ENCODE measurements at places on chromosomes 13 and 19.

DNA sequence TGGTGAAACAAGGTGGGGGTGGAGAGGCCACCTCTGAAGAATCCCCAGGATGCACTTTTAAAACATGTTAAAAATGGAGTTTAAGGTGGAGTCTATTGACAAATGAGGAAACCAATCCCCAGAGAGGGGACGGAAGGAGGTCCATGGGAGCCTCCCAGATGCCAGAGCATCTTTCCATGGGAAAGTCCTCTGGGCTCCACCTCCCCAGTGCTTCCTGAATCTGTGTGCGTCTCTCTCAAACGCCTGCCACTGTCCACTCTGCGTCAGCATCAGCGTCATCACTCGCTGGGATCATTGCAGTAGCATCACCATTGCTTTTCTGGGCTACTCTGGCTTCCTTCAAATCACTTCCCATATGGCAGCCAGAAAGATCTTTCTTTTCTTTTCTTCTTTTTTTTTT is 6.2 kb downstream of the GPR4 start:
- peak; percentile 44 for DNase-seq

DNA sequence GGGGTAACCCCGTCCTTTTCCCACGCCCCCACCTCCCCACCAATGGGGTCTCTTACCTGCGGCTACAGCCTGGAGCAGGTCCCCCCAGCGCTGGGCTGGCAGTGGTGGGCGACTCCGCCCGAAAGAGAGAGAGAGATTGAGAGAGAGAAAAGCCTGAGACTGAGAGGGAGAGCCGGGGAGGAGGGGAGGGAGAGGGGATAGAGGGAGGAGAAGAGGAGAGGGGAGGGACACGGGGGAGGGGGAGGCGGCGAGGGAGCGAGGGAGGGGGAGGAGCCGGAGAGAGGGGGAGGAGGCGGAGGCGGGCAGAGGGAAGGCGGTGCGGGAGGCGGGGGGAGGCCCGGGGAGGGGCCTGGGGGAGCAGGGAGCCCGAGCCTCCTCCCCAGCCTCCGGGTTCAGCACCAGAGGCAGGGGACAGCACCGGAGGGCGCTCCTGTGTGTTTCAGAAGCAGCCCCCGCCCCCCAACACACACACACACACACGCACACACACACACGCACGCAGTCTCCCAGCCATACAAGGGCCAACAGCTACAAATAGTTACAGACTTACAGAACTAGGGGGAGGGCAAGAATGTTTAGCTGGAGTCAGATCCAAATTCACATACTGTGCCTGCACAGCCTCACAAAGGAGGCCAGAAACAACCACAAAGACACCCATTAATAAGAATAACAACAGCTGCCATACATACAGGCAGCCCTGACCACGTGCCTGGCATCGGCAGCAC is at the start of gene SLC8A2:
Gene SLC8A2, minus strand, starts transcription at position 161 of the 725 bp plus-strand sequence. CDS start 5,490 bp downstream, outside the sequence.
- DNase-seq = peak; percentile 81

DNA sequence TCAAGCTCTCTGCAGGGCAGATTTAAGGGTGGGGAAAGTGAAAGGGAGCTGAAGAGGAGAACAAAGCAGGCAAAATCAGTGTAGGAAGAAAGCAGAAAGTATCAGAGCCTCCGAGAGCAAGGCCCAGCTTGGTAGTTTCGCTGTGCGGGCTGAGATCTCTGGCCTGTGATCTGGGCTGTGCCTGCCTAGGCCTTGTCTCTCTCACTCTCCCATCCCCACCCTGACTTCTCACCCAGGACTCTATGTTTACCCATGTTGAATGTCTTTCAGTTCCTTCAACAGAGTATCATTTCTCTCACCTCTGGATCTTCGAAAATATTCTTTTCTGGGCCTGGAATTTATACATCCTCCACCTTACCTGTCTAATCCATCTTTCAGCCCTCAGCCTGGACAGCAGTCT is 391.3 kb downstream of the FOXO1 start:
- DNase-seq = no peak

- no peak for DNase-seq
Measured at GRCh38 chr13:48264058-48264457, 31.1 kb downstream of the ITM2B start.

DNA sequence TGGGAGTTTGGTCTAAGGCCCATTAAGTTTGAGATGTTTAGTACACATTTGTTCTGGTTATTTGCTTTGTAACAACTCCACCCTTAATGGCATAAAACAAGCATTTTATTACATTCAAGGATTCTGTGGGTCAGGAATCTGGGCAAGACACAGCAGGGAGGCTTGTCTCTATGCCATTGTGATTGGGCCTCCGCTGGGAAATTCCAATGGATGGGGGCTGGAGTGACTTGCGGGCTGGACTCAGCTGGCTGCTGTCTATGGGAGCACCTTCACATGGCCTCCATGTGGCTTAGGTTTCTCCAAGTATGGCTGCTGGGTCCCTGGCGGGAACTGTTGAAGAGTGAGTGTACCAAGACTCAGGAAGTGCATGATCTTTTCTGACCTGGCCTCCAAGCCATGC is 159.0 kb downstream of the PAN3 start:
- no peak for DNase-seq

DNA sequence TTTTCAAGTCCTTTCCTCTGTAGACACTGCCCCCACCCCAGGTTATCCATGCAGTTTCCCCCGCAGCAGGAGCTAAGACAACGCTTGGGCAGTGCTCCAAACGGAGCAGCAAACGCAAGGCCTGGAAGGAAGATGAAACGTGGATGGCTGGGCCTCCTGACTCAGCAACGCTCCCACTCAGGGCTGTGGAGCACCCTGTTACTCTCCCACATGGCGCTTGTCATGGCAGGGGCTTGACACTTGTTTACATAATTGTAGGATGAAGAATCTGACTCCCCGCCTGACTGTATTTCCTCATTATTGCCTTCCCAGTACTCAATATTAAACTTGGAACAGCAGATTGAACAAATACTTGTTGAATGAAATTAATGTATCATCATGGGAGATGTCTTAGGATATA is 799 bp upstream of the C1QTNF9B start:
- DNase-seq = peak; percentile 94

DNA sequence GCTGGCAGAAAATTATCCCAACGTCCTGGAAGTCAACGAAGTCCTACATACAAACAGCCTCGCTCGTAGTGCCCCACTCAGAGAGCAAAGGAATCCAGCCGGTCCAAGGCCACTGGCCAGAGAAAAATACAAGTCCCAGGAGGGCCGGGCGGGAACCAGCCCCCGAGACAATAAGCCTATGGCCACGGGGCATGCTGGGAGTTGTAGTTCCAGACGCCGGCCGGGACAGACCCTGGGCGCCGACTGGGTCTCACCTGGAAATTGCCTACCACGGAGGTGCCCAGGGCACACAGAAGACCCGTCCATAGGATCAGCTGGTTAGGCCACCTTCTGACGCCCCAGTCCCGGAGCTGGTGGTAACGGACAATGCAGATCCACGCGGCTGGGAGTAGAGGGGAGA is 5.4 kb downstream of the TMEM150B start:
- DNase-seq = peak; percentile 28

DNA sequence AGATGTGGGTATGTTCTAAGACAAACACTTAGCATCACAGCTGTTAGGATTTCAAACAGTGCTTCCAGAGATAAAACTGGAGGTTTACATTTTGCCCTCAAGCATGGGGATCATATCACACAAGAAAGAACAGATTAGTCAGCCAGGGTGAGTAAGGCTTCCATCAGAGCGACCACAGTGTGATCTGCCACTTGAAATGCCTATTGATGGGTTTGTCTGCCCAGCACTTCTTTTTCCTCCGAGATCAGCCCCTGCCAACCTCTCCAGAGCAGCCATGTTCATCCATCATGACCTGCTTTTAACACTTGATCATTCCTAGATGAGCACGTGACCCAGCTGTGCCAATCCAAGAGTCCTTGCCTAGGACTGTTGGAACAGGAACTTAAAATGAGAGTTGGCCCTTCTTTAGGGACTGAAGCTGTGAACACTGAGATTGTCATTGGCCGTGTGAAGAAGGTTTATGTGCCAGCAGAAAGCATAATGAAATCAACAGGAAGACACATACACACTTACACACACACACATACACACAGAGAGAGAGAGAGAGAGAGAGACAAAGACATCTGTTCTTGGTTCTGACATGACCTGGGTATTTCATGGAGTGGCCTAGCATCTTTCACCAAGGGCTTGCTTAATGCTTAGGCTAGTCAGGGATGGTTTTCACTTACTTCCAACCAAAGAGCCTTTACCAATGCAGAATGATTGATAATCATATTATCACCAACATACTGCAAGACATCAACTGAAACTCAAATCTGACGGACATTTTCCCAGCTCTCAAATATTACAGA is 5.2 kb upstream of the CEBPG start:
- DNase-seq = peak; percentile 6

- DNase-seq = peak; percentile 97
Measured at GRCh38 chr19:850221-850978, 1.7 kb upstream of the ELANE start.

- no peak for DNase-seq
Measured at GRCh38 chr19:16585094-16585801, 13.0 kb upstream of the SLC35E1 start.

DNA sequence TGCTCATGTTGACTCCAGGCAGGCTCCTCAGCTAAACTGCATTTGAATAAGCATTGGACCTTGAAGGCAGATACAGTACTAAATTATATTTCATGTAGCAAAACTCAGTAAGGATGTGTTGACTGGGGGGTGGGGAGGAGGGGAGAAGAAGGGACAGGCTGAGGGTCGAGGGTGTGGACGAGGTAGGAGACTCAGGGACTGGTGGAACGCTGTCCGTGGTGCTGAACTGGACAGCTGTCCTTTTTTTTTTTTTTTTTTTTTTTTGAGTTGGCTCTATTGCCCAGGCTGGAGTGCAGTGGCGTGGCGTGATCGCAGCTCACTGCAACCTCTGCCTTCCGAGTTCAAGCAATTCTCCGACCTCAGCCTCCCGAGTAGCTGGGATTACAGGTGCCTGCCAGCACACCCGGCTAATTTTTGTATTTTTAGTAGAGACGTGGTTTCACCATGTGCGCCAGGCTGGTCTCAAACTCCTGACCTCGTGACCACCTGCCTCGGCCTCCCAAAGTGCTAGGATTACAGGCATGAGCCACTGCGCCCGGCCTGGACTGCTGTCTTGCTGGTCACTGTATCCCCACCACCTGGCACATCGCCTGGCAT is 33.2 kb upstream of the CASP14 start:
- peak; percentile 26 for DNase-seq

GRCh38 chr19:947707-948539 is 22.1 kb downstream of the ARID3A start:
- DNase-seq = no peak

DNA sequence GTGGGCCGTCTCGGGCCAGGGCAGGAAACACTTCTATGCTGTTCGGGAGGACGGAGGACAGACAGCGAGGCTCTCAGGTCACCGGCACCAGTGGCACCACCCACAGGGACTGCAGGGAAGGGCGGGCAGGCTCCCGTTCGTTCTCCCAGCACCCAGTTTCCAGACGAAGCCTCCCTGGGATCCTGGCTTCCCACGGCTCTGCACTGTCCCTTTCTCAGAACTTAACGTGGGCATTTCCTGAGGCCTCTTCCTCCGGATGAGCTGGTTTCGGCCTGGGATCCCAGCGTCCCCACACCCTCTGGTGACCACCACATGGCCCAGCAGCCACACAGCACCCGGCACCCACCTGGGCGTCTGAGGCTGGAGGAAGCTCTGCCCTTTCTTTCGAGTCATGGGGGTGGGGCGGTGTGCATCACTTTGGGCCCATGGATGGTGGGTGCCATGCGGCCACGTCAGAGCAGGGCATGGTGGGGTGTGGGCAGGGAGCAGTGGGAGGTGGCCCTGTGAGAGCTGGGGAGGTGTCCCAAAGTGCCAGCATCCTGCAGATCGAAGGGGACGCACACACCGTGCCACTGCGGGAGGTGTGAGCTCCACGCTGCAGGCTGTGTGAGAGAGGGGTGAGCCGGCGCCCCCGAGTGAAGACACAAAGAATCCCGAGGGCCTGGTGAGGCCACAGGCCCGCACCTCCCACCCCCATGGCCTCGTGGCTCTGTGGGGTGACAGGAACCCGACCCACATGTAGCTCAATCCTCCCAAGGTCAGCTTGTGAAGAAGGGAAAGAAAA is 38.7 kb upstream of the GRTP1 start:
- no peak for DNase-seq

DNA sequence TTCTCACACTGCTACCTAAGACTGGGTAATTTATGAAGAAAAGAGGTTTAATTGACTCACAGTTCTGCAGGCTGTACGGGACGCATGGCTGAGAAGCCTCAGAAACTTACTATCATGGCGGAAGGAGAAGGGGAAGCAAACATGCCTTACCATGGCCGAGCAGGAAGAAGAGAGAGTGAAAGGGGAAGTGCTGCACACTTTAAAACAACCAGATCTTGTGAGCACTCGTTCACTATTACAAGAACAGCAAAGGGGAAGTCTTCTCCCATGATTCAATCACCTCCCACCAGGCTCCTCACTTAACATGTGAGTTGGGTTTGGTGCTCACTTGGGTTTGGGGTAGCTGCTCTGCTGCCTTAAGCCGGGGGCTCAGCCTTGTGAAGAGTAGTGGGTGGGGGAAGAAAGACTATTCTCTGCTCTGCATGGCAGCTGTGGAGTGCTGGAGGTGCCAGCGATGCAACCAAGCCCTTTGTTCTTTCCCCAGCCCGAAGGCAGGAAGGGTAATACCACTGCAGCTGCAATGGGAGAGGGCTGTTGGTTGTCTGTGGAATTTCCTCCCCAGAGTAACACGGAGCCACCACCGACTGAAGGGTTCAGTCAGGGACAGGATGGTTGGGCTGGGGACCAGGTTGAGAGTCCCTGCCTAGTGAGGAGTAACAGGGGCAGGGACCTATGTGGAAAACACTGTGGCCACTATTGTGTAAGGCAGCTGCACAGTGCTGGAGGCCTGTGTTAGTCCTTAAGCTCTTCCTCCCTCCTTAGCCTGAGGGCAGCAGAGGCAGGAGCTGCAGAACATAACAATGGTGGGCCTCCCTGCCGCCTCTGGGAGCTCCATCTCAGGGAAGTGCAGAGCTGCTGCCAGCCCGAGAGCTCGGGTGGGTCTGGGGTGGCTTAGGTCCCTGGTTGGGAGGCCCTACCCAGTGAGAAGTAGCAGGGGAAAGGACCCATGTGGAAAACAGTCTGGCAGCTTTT is 1262.5 kb downstream of the EFNB2 start:
- no peak for DNase-seq

GRCh38 chr19:4823577-4823976 is 7.9 kb downstream of the TICAM1 start:
- DNase-seq = no peak

- DNase-seq = peak; percentile 97
Measured at GRCh38 chr13:19845758-19846157, 17.7 kb downstream of the ZMYM5 start.

DNA sequence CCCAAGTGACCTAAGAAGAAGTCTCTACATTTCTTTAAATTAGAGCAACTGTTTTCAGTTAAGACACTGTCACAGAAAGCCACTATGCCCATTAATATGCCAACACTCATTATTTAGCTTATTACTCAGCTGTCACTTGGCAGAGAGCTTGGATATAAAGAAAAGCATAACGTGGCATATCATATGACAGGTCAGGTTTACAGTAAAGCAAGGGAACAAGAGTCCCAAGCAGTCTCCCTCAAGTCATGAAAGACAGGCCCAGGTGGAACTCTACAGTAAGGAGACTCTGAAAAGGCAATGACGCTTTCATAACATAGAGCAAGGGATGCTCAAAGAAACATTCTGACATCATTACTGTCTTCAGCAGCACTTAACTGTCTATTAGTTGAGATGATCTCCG is 6.3 kb downstream of the LHFPL6 start:
- DNase-seq = no peak
